Stimulated activated CD4-positive, alpha-beta T cell treated with anti-CD3 and anti-CD28 coated beads, TNF-alpha, amount 100 ng/mL, for 4 hours (primary cell): ENCODE measurements at places on chromosomes 7 and 10.

DNA sequence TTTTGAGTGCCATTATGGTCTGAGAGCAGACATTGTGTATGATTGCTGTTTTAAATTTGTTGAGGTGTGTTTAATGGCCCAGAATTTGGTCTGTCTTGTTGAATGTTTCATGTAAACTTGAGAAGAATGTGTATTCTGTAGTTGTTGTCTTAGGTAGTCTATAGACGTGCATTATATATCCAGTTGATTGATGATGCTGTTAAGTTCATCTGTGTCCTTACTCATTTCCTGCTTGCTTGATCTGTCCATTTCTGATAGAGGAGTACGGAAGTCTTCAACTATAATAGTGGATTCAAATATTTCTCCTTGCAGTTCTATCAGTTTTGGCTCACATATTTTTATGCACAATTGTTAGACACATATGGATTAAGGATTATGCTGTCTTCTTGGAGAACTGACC lies 16.0 kb downstream of the PTPN12 start:
- DNase-seq = no peak

DNA sequence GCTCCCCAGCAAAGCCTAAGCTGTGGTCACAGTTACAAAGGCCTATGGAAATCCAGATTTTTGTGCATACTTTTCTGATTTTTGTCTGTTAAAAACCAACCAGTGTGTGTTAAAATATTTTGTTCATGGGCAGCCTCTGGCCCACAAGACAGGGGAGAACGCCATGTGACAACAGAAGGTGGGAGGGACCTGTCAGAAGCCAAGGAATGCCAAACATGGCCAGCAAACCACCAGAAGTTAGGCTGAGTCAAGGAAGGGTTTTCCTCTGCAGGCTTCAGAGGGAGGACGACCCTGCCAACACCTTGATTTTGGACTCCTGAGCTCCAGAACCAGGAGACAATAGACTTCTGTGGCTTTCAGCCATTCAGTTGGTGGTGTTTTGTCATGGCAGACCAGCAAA lies 127.3 kb downstream of the CUL2 start:
- DNase-seq = no peak

DNA sequence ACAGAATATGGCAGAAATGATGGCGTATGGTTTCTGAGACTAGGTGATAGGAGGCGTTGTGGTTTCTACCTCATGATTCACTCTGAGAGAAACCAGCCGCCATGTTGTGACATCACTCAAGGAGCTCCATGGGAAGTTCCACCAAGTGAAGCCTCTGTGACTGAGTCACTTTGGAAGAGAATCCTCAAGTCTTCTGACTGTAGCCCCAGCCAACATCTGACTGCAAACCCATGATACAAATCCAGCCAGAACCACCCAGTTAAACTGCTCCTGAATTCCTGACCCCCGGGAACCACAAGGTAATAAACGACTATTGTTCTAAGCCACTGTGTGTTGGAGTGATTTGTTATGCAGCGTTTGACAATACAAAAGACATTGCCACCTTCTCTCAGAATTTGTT lies 91.1 kb upstream of the CARD11 start:
- DNase-seq = no peak

DNA sequence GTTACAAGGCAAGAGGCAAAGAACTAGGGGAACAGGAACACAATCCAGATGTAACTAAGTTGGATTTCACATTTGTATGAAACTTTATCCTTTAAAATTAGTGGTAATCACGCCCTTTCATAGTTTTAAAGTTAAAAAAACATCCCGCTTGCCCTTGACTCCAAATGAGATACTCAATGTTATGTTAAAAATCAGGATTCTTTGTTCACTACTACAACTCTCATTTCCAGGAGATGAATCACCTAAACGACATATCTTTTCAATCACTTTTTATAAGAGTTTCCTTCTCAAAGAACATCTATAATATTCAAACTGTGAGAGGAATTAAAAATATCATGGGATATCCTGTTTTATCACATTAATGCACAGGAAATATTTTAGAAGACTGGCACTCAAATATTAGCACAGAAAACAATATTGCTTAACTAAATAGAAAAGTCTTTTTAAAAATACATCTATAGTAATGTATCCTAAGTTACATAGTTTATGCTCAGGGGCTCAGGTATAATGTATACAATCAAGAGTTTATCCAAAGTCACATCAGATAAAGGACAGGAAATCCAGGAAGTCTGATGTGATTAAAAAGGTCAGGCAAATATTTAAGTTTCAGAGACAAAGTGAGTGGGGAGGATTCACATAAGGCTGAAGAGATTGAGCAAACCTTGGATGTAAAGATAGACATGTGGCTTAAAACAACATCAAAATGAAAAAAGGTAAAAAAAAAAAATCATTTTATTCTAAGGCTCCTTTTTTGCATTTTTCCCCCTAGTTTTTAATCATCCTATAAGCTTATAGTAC lies 41.9 kb downstream of the CADPS2 start:
- no peak for DNase-seq

DNA sequence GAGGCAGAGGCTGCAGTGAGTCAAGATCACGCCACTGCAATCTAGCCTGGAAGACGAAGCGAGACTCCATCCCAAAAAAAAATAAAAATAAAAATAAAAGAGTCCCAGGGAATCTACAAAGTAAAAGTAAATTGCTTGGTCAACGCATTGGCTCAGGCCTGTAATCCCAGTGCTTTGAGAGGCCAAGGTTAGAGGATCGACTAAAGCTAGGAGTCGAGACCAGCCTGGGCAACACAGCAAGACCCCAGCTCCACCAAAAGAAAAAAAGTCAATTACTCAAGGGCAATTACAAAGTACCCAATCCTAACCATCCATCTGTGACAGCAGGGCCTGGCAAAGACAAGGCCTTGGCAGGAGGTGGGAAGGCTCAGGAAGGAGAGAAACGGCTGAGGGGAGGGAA lies 127.6 kb upstream of the CALN1 start:
- no peak for DNase-seq

- no peak for DNase-seq
These were observed 1.2 kb downstream of the COX19 start for GRCh38 chr7:974172-974571.

GRCh38 chr10:133043541-133044225 lies 44.0 kb upstream of the ADGRA1 start:
- DNase-seq = no peak

DNA sequence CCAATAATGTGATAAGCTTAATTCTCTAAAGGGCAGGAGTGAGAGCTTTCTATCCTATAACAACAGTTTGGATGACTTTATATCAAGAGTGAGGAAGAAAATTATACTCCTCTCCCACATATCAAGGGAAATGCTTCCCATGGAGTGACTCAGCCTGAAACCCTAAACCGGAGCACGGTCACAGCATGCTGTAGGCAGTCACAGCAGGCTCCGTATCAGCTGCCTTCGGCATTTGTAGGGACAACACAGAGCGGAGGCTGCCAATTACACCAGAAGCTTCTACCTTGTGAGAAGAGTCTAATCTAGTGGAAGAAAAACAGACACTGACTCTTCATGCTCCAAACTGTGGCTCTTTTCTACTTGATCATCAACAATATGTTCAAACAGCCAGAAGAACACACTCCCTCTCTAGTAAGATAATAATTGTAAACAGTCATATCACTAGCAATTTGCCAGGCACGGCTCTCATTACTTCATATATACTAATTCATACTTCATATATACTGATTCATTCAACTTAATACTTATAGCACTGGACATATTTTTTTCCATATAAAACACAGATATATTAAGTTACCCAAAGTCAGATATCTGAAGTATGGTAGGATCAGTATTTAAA lies 65.9 kb downstream of the DGKB start:
- DNase-seq = no peak

- DNase-seq = no peak
These were observed 100.1 kb downstream of the RAB11FIP2 start for GRCh38 chr10:117946525-117947070.

DNA sequence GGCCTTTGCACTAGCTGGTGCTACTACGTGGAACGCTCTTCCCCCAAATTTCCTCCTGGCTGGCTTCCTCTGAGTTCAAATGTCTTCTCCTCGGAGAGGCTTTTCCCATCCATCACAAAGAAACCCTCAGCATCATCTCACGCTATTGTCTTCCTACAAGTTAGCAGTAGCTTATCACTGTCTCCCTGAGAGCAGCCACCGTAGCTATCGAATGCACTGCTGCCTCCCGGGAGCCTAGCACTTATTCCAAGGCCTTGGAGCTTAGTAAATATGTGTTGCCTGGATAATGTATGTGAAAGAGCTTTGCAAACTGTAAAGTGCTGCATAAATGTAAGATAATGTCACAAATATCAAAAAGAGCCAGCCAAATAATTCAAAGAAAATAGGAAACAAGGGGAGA lies 124.4 kb downstream of the KCNMA1 start:
- no peak for DNase-seq

DNA sequence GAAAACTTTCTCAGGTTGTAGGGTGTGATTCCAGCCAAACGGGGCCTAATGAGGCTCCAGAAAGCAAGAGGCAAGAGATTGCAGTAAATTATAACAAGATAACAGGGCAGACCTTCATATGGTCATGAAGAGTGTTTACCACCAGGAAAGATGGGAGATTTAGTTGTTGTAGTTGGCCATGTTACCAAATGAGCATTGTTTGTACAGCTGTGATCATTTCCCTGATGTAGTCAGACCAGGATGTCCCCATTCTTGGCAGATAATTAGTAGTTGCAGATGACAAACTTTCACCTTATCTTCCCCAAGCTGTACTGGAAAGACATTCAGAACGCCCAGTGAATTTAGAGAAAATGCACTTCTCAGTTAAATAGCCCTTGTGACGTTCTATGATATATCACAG lies 630.8 kb downstream of the ANKRD7 start:
- DNase-seq = no peak

DNA sequence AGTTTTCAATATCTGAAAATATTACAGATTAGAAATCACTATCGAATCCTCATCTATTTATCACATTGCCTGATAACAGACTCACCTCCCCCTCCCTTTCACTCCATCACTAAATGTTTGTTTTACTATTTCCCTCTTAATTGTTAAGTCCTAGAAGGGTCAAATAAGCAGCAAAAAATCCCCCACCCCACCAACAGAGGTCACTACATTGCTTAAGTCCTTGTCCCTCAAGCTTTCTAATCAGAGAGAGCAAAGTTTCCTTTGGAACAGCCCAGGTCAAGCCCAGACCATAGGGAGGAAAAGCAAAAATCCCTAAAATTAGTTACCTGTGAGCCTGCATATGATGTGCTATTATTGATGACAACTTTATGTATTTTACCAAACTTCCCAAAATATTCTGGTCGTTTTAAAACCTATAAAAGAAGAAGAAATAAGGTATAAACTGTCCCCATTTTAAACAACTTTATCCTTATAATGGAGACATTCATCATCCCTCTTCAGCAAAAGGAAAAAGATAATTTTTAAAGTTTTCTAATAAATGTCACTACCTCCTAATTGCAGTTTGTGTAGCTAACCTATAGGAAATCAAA lies 95.0 kb downstream of the CNOT4 start:
- no peak for DNase-seq

DNA sequence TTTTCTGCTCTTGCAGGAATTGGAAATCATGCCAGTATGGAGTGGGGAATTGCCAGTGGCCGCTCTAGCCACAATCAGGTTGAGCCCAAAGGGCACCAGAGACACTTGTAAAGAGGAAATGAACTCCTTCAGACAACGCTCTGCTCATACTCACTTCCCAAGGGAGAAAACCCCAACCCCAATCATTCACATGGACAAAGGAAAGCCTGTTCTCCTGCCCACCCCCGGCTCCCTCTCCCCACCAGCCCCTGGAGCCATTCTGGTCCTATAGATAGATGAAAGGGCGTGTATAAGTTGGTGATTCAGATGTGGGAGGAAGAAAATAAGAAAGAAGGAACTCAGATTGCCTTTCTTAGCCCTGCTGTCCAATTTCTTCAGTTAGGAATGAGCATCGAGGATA lies 57.4 kb downstream of the GFRA1 start:
- no peak for DNase-seq

DNA sequence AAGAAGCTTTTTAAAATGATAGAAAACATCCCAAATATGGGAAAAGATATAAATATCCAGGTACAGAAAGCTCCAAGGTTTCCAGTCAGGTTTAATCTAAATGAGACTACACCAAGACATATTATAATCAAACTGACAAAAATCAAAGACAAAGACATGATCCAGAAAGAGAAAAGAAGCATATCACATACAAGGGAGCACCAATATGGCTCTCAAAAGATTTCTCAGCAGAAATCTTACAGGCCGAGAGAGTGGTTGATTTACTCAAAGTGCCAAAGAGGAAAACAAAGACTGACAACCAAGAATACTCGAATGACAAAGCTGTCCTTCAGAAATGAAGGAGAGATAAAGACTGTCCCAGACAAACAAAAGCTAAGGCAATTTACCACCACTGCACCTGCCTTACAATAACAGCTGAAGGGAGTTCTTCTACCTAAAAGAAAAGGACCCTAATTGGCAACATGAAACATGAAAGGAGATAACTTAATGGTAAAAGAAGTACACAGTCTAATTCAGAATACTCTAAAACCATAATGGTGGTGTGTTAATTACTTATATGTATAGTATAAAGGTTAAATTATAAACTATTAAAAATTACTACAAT lies 25.4 kb downstream of the OR2A14 start:
- DNase-seq = no peak

DNA sequence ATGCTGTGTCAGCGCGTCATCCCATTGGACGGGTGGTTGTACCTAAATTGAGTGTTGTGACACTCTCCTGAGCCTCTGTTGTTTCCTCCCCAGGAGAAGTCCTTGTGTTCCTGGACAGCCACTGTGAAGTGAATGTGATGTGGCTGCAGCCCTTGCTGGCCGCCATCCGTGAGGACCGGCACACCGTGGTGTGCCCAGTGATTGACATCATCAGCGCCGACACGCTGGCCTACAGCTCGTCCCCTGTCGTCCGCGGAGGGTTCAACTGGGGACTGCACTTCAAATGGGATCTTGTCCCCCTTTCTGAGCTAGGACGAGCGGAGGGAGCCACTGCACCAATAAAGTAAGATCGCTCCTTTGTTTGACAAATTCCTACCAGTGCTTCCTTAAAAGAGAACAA lies 82.5 kb downstream of the GALNT11 start:
- DNase-seq = no peak

DNA sequence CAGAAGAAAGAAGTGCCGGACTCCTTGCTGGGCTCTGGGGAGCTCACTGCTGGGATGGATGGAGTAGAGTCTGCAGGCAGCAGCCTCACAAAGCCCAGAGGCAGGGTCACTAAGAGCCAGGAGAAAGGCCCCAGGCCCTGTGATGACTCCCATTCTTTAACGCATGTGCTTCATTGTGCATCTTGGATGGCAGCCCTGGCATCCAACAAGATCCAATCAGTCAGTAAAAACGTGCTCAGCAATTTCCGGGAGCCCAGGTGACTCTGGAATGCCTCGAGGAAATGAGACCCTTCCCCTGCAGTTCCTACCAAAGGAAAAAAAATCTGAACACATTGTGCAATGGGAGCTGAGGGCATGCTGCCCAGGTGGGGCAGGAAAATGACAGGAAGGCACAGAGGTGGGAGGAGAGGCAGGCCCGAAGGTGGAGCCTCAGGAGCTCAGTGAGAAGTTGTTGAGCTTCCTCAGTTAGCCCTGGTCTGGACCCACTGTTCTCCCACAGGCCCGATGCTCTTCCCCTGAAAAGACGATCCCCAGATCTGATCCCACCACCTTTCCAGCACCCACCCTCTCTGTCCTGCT lies 60.7 kb upstream of the TMEM72 start:
- DNase-seq = no peak
